Chondrocyte (in vitro differentiated cells): ENCODE measurements at places on chromosomes 5 and 9.

- no peak for DNase-seq
Measured at GRCh38 chr9:131394464-131395156, 724 bp downstream of the PRRC2B start.

- DNase-seq: no peak
Measured at GRCh38 chr5:86460519-86460918, 157.2 kb upstream of the COX7C start.

DNA sequence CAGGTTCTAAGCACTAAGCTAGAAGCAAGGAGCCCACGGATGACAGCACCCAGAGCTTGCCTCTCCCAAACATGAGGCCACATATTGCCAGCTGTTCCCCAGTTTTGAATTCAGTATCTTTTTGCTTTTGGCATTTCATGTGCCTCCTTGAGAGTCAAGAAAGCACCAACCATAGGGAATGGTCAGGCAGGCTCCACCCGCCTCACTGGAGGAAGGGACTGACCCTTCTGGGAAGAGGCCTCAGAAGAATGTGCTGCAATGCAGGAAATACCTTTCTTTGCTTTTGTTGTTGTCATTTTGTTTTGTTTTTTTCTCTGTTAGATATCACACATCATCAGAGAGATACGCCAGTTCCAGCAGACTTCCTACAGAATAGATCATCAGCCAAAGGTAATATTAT is 13.7 kb upstream of the CKMT2 start:
- DNase-seq: no peak

DNA sequence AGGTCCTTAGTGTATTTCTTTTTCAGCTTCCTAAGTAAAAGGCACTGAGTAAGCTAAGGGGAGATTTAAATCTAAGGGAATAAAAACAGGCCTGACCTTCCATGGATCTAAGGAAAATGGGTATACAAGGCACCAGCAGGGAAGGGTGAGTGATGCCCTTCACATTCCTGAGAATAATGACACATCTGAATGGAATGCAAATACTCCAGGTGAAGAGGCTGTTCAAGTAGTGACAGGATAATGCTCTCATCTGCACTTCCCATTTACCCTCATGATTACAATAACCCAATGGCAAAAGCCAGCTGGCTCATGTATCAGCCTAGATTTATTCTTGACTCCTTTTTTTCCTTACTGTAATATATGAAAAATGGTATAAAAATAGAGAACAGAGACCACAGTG is 216.2 kb upstream of the ACTBL2 start:
- DNase-seq: no peak

DNA sequence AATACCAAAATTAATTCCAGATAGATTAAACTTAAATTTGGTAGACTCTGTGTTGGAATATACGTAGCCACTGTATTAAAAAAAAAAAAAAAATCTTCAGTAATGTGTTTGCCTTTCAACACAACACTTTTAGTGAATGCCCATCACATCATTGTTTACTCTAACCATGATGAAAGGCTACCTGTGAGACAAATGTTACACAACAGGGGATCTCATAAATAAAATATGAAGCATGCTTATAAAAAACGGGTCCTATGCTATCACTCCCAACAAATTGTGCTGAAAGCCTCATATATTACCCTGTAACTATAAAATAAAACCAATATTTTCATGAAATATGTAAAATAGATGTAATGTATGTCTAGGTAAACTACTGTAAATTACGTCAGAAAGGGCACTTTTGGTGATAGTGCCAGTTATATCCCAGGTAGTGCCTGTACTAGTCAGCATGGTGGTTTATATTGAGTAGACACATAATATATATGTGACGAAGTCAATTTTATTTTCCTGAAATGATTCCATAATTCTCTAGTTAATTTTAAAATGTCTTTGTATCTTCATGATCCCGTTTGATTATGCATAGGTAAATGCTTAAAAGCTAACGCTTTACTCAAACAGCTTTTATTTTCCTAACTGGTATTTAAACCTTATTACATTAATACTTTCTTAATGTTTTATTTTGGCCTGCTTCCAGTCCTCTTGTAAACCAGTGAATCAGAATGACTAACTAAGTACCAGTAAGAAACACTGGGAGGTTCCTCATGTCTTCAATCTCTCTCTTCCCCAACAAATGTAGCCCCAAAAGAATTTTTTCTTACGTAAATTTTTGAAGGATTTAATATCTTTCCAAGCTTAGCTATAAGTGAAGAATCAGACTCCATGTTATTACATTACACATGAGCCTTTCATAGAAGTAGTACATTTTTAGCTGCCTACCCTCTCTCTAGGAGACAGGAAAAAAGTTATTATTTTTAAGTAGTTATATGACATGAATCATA is 420.3 kb downstream of the GABRG2 start:
- no peak for DNase-seq

- DNase-seq: no peak
Measured at GRCh38 chr5:36944607-36945225, 68.1 kb downstream of the NIPBL start.

DNA sequence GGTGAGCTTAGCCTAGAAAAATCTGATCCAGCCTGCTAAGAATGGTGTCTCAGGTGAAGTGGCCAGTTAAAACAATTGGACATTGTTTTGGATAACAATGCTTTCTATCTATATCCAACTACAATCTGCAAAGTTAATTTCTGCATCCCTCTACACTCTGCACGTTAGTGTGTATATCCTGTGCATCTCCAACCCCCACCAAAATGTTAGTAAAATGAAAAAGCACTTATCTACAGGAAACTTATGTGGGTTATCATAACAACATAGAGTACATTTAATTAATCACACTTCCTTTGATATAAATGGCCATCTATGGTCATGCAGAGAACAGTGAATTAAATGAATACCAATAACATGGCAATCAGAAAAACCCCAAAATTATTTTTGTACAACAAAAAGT is 158.7 kb downstream of the NFIB start:
- no peak for DNase-seq
